ENCODE measurements at places on chromosomes 13 and 19. TPM values are rescaled to one million over a fixed set of nuclear protein-coding genes. Genes with fewer than 3 reads are reported as not detected.

The SPRY2 gene
- total RNA-seq, result 7.6 TPM

The LILRA1 gene
- total RNA-seq, result 0.33 TPM

The CACNG7 gene
- total RNA-seq, result not detected

The TRPM4 gene
- 3.7 TPM for total RNA-seq

The CAMSAP3 gene
- 1.3 TPM for total RNA-seq

The TNNI3 gene
- 0.14 TPM for total RNA-seq

The FCGBP gene
- 4.6 TPM for total RNA-seq

The UBA52 gene
- 1,679 TPM for total RNA-seq
